ENCODE measurements at places on chromosomes 6 and 20.

GRCh38 chr6:16704401-16705045 lies 56.7 kb downstream of the ATXN1 start:
- no peak for DNase-seq

DNA sequence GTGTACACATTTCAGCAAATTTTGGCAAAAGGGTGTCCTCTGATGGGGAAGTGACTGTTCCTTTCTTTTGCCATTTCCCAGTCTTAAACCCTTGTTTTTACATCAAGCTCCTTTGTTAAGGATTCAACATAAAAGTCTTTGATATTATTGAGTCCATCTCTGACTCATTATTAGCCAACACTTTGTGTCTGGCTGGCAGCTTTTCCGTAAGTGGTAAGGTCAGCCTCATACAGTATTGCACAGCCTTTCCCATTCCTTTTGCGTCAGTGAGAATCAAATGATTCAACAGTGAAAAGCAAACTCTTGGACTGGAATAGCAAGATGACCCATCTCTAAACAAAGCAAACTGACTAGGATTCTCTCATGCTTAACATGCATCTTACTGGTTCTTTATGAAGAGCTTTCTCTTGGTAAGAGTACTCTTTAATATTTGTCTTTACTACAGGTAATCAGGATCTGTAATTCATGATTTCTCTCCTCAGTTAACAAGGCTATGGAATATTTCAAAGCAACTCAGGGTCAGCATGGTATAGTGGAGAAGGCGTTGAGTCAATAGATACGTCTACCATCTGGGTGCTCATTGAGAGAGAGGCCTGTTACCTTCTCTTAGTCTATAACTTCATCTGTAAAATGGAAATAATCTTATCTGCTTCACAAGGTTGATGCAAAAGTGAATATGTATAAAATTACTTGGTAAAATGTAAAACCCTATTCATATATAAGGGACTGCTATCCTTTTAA lies 183.6 kb downstream of the PRL start:
- DNase-seq, result no peak

- no peak for DNase-seq
These were observed 193.4 kb downstream of the CDC5L start for GRCh38 chr6:44580901-44581300.

- no peak for DNase-seq
These were observed 4.8 kb downstream of the BMP7 start for GRCh38 chr20:57261457-57262251.

DNA sequence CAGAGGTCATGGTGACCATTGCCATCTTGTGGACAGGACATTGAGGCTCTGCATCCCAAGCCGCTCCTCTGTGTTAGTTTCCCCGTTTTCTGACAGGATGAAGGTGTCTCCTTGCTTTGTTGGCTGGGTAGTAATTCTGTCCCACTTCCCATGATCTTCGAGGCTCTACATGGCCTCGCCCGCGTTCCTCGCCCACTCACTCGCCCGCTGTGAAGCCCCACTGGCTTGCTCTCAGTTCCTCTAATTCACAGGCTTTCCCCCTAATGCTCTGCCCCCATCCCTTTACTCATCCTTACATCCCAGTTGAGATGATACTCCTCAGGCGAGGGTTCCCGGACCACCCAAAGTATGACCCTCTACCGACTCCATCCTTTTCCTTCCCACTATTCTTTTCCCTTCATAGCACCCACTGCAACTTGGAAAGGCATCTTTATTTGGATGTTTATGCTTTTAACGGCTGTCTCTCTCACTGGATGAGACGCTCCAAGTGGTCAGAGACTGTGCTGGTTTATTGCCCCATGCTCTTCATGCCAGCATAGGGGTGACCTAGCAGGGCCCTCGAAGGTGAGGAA lies 511 bp upstream of the SLC35B2 start:
- DNase-seq, result no peak

- no peak for DNase-seq
These were observed 265.3 kb downstream of the UST start for GRCh38 chr6:149012040-149012545.

All from stimulated activated CD4-positive, alpha-beta T cell treated with anti-CD3 and anti-CD28 coated beads, Interleukin-15, amount 100 ng/mL, for 1 hour (primary cell).